Effector CD4-positive, alpha-beta T cell (primary cell): ENCODE measurements at places on chromosomes 6 and 20.

DNA sequence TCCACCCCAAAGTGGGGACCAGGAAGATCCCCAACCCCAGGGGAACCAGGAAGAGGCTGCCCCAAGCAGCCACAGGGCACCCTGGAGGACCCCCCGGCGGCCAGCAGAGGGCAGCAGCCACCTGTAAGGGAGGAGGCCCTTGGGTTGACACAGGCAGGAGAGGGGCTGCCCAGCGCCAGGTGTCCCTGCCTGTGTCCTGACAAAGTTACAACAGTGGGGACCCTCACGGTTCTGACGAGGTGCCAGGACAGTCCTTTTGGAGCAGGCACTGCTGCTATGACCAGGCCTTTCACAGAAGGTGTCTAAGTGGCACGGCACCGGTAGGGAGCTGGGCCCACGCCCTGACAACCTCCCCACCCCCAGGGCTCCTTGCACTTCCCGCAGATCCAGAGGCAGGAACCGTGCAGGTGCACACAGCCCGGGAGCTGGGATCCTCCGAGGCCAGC, 176.7 kb downstream of the BMP7 start:
- peak; percentile 38 for DNase-seq

DNA sequence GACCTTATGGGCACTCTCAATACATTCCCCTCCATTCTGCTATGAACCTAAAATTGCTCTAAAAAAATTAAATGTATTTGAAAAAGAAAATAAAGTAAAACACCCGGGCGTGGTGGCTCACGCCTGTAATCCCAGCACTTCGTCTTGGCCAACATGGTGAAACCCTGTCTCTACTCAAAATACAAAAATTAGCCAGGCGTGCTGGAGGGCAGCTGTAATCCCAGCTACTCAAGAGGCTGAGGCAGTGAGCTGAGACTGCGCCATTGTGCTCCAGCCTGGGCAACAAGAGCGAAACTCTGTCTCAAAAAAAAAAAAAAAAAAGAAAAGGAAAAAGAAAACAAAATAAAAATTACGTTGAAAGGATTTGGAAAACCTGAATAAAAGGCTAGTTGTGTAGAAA, 60.5 kb downstream of the CD164 start:
- no peak for DNase-seq

- DNase-seq = no peak
Measured at GRCh38 chr6:90918361-90918760, 331.5 kb upstream of the MAP3K7 start.

DNA sequence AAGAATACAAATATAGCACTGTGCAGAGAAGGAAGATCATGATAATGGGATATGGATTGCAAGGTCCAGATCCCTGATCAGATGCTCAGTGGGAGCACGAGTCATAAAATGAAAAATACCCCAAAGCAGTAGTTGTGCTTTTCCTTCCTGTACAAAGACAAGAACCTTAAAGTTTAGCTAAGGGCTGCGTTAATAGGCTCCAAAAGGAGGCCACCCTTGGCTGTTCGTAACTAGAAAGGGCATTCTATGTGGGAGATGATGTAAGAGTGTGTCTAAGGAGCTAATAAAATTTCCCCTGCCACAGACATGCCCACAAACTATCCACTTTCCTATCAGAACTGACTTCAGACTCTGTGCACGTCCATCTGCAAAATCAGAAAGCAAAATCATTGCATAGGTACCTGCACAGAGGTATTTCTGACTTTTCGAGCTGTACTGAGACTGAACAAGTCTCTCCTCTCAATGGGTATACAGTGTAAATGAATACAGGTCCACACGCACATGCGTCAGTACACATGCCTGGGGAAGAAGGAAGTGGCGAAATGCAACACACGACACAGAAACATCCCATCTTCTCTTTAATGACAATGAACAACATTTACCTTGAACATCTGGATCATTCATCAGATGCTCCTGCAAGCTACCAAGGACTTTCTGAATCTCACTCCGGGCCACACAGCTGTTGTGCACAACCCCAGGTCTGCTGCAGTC, 16.9 kb upstream of the ANKRD60 start:
- no peak for DNase-seq

DNA sequence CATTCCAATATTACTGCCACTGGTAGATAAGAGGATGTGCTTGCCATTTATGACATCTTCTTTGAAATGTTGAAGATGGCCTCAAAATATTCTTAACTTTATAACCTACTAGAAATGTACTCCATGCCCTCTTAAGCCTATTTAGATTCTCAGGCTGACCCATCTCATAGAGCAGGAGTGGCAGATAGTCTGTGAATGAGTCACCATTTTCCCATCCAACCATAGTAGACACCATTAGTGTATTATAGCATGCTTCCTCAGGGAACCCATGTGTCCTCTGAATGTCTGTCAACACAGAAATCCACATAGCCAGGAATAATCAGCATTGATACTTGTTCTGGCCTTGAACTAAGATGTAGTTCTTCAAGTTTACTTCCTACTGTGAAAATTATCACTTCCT, 150.2 kb downstream of the IMPG1 start:
- DNase-seq = no peak

GRCh38 chr6:118101831-118102345, 194.8 kb downstream of the SLC35F1 start:
- DNase-seq = no peak

GRCh38 chr6:131116755-131117360, 18.4 kb upstream of the AKAP7 start:
- DNase-seq = no peak

DNA sequence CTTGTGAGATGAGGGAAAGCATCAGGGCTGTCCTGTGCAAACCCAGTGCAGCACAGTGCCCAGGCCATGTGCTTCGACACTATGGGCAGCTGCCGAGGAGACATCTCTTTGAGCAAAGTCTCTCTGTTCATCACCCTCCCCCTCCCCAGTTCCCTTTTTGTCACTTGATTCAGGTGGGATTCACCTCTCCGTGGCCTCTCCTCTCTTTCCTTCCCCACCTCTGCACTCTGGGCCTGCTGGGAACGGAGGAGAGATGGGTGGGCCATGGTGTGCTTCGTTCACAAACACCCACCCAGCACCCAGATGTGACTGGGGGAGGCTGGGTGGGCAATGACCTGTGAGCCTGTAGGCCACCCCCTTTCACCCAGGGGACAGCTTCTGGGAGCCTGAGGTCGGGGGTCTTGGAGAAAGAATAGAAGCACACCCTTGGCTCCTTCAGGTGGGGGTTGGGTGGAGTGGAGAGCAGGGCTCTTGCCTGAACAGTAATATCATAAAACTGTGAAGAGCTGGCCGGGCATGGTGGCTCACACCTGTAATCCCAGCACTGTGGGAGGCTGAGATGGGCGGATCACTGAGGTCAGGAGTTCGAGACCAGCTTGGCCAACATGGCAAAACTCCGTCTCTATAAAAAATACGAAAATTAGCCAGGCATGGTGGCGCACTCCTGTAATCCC, 33.5 kb upstream of the DLGAP4 start:
- no peak for DNase-seq

DNA sequence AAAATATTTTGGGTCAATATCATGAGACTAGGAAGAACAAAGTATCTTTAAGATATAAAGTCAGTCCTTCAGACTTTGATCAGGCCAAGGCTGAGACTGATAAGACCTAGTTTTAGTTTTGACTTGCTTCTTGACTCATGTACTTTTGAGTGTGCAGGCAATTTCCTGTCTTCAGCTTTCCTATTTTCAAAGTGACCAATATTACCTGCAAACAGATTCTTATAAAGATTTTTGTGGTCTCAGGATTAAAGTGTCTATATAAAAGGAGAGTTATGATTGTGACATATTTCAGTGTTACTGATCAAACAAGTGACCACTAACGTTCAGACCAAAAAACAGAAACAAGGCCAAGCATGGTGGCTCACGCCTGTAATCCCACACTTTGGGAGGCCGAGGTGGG, 36.0 kb upstream of the AKIRIN2 start:
- DNase-seq = no peak

DNA sequence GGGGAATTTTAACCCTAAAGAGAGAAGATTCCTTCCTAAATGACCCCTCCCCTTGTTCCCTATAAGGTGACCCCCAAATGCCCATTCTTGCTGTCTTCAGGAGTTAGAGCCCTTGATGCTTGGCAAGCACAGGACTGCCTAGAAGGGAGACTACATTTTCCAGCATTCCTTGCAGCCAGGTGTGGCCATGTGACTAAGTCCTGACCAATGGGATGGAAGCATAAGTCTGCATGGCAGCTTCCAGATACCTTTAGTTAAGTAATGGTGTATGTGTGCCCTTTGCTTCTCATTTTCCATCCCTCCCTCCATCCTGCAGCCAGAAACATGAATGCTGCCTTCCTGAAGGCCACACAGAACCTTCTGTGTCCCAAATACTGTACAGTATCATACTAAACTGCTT, 5.5 kb downstream of the BFSP1 start:
- DNase-seq = no peak

- DNase-seq = no peak
Measured at GRCh38 chr6:85920782-85921181, 278.1 kb upstream of the SYNCRIP start.
